ENCODE measurements at places on chromosomes 3 and 15.

DNA sequence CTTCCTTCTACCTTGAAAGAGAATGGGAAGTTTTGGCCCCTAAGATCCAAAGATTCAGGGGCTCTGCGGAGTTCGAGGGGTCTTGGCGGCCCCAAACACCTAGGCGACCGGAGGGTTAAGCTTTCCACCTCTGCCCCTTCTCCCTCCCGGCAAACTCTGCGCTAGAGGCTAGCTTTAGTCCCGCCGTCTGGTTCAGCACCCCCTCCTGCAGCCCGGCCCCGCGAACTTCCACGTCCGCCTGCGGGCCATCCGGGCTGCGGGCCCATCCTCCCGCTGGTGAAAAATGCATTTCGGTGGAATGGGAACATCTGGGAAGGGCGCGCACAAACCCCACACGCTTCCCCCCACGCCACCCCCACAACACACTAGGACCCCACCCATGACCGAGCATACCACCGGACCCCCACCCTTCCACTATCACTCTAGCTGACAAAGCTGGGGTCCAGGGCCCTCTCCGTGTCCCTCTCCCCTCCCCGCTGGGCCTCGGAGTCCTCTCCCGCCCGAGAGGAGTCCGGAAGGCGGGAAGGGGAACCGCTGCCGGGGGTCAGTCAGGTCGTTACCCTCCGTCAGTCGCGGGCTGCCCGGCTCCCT is 1.0 kb downstream of the SHOX2 start:
- H3K27me3 ChIP-seq = peaks cover 56% of the 10 kb centered on the region
- DNase-seq = no peak
- peaks cover 16% of the 10 kb centered on the region for H3K36me3 ChIP-seq
- H3K4me3 ChIP-seq = peak overlapping the region; percentile 85
- peaks cover 33% of the 10 kb centered on the region for H3K4me1 ChIP-seq
- H3K27ac ChIP-seq = peak overlapping the region; percentile 51

DNA sequence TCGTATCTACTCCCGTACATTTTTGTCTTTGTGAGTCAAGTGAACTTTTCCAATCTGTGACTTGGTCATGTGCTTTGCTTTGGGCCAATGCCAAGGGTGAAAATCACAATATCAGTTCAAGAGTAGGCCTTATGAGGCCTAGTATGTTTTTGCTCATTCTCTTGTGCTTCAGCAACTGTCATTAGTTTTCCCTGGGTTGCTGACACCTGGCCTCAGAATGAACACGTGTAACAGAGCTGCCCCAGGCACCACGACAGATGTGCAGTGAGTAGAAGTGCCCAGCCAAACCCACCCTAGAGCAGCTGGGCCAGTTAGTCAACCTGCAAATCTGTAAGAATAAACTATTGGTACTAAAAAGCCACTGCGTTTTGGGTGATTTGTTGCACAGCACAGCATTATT is 460.3 kb upstream of the WNT5A start:
- no peaks in the 10 kb centered on the region for H3K4me1 ChIP-seq
- DNase-seq = no peak
- no peaks in the 10 kb centered on the region for H3K27me3 ChIP-seq

GRCh38 chr3:190883973-190884832 is 21.7 kb upstream of the GMNC start:
- H3K4me1 ChIP-seq = no peaks in the 10 kb centered on the region
- no peak overlapping the region for H3K27ac ChIP-seq
- H3K36me3 ChIP-seq = no peaks in the 10 kb centered on the region
- peak; percentile 8 for DNase-seq
- H3K4me3 ChIP-seq = no peak overlapping the region
- peaks cover 8% of the 10 kb centered on the region for H3K27me3 ChIP-seq

GRCh38 chr15:37537802-37538201 is 396.6 kb upstream of the TMCO5A start:
- H3K27ac ChIP-seq = no peak overlapping the region
- H3K36me3 ChIP-seq = no peaks in the 10 kb centered on the region
- no peak overlapping the region for H3K4me3 ChIP-seq
- DNase-seq = no peak
- no peaks in the 10 kb centered on the region for H3K27me3 ChIP-seq
- H3K4me1 ChIP-seq = no peaks in the 10 kb centered on the region

GRCh38 chr15:28989239-28989830 is 103.6 kb downstream of the APBA2 start:
- H3K36me3 ChIP-seq = no peaks in the 10 kb centered on the region
- DNase-seq = no peak
- H3K4me3 ChIP-seq = no peak overlapping the region
- H3K4me1 ChIP-seq = no peaks in the 10 kb centered on the region
- no peak overlapping the region for H3K27ac ChIP-seq
